Left renal pelvis (tissue), 4 donors: ENCODE measurements at places on chromosomes 7 and 10.

- DNase-seq, result no peak
Measured at GRCh38 chr10:116910910-116911309, 61.6 kb downstream of the ENO4 start.

GRCh38 chr7:2048006-2048405 lies 184.7 kb downstream of the MAD1L1 start:
- DNase-seq, result no peak

DNA sequence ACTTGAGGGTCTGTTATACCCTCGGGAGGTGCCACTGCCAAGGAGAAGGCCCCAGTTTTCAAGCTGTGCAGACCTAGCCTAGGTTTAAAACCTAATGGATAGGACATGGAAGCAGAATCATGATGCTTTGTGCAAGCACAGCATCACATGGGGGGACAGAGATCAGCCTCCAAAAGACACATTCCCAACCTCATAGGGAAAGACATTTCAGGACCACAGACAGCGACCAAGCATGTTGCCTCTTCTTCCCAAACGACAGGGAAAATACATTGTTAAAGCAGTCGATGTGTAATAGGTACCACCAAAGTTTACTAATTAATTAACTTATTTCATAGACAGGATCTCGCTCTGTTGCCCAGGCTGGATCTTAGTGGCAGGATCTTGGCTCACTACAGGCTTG lies 573.9 kb downstream of the TCERG1L start:
- DNase-seq, result peak; percentile 55

GRCh38 chr7:150556521-150557138 lies 10.6 kb upstream of the GIMAP4 start:
- no peak for DNase-seq

- peak; percentile 89 for DNase-seq
Measured at GRCh38 chr7:13920053-13920697, 69.3 kb downstream of the ETV1 start.

DNA sequence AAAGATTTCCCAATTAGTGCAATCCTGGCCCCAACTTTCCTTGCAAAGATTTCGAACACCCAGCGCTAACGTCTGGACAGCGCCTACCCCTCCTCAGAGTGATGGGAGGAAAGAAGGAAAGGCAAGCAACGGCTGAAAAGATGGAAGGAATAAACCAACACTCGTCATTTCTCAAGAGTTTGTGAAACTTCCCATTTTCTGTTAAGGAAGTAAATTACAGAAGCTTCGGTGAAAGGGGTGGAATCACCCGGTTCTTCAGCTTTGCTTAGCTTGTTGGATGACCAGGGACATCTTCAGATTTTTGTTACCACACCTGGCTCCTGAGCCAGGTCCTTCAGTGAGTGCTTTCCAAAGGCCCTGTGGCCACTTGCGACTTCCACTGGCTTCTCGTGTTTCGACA lies 313.1 kb downstream of the SKIDA1 start:
- no peak for DNase-seq

GRCh38 chr7:100200693-100201092 lies 19.1 kb upstream of the PVRIG start:
- no peak for DNase-seq

DNA sequence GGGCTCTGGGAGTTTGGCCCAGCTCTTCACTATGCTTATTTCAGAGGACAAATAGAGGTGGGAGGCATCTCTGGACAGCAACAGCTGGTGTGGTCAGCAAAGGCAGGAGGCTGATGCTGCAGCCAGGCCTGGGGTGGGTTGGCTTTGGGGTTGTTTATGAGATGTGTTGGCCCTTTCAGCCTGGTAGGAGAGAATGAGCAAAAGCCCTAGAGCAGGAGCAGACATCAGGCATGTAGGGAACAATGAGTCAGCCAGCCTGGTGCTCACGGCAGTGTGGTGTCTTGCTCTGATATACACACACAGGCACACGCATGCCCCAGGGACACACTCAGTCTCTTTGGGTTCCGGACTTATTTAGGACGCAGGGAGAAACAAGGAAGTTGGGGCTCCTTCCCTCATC lies 157.1 kb downstream of the PRKCQ start:
- DNase-seq, result no peak

DNA sequence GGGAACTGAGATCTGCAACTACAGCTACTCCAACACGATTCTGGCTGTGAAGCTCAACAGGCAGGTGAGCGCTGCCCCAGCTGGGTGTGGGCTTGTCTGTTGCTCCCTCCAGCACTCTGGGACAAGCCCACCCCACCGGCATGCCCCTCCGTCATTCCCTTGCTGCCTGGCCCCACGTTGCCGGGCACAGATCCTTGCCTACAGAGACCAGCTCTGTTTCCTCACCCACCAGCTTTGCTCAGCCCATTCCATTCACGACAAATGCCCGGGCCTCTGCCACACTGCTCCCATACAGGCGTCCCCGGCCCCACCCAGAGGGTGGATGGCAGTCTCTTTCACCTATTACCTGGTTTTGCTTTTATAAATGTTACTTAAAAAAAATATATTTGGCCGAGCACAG lies 24.6 kb downstream of the WIPI2 start:
- DNase-seq, result no peak

DNA sequence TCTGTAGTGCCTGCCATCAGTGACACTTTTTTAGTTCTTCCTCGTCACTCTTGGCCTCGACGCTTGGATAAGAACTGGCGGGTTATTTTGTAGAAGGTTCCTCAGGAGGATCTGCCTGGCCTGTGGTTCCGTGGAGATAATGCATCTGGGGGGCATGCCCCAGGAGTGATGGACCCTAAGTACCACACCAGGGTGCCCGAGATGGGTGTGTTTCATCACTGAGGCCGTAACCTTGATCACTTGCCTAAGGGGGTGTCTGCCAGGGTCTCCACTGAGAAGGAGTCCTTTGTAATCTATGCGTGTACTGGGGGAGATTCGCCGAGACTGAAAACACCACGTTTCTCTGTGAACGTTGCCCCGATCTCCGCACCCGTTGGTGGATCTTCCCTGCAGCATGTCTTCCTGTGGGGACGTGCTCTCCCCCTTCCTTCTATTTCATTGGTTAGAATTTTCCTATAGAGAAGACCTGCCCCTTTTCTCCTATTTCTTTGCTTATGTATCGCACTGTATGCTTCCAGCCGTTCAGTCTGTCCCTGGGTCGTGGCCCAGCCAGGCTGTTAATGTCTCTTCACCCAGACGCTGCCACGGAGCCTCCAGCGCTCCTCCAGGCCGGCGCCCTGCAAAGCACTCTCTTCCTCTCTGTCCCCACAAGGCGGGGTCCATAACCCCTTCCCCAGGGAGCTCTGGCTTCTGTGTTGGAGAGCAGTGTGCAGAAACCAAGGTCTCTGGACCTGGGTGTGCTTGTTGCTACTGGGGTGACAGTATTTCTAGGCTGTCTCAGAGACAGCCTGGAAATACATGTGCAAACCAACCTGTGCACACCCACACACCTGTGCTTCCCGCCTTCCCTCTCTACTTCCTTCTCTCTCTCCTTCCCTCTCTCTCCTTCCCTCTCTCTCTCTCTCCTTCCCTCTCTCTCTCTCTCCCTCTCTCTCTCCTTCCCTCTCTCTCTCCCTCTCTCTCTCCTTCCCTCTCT lies 14.4 kb upstream of the DPYSL4 start:
- DNase-seq, result no peak

- no peak for DNase-seq
Measured at GRCh38 chr10:33676606-33677339, 342.3 kb upstream of the NRP1 start.

GRCh38 chr7:13336227-13336626 lies 648.8 kb downstream of the ARL4A start:
- DNase-seq, result no peak

GRCh38 chr10:73655257-73655989 lies 406 bp downstream of the SYNPO2L start:
- no peak for DNase-seq

GRCh38 chr7:774161-775109 lies 47.4 kb upstream of the PRKAR1B start:
- DNase-seq, result no peak

GRCh38 chr10:73340121-73340520 lies 18.5 kb downstream of the CFAP70 start:
- DNase-seq, result no peak

- no peak for DNase-seq
Measured at GRCh38 chr10:93993782-93994437, at the start of gene PLCE1. Gene PLCE1, plus strand, starts transcription at chr10:93993931. Its CDS starts 37,116 bp downstream, at chr10:94031047.

DNA sequence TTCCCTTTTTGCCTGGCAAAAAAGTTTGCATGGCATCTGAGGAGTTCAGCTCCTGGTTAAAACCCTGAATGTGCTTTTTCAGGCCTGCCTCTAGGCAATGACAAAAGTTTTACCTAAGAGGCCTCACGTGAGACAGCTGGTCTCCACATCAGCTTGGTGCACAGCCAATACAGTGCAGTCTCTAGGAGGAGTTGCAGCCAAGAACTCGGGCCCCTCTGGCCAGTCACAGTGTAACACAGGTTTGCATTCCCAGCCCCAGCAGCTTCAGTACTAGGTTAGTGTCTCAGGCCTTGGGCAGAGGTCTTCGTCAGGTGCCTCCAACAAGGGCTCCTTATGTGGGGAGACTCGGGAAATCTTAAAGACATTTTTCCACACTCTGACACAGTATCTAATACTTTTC lies 771.7 kb downstream of the SORCS1 start:
- DNase-seq, result no peak

- no peak for DNase-seq
Measured at GRCh38 chr10:74118804-74119203, 31.8 kb downstream of the AP3M1 start.

- DNase-seq, result no peak
Measured at GRCh38 chr7:27182861-27183681, 2.0 kb downstream of the HOXA11 start.

DNA sequence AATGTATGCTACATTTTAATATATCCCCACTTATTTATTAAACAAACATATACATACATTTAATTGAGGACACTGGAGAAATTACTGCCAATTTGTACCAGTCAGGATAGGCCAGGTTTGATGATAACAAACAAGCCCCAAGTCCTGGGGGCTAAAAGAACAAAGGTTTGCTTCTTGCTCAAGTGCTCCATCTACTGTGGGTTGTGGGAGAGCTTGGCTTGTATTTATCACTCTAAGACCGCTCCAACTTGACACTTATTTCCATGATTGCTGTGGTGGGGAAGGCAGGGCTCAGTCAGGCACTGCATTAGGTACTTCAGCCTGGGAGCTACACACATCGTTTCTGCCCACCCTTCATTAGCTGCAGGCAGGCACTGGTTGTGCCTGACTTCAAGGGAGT lies 136.6 kb upstream of the ZNF32 start:
- no peak for DNase-seq

- no peak for DNase-seq
Measured at GRCh38 chr7:108234281-108234680, 104.1 kb upstream of the LAMB4 start.

DNA sequence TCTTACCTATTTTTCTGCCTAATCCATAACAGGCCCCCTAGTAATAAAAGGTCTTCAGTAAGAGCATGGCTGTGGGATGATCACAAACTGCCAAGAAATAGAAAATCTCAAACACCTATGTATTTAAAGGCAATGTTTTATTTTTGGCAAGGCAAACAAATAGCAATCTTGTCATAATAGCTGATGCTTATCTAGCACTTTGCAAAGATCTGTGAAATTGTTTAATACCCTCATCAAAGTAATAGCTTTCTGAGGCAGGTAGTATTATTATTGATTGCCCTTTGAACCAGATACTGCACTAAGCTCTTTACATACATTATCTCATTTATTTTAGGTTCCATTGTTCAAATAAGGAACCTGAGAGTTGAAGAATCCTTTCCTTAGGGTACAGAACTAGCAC lies 1.6 kb upstream of the CADPS2 start:
- DNase-seq, result no peak

- DNase-seq, result no peak
Measured at GRCh38 chr7:1187127-1187526, 27.1 kb upstream of the ZFAND2A start.

DNA sequence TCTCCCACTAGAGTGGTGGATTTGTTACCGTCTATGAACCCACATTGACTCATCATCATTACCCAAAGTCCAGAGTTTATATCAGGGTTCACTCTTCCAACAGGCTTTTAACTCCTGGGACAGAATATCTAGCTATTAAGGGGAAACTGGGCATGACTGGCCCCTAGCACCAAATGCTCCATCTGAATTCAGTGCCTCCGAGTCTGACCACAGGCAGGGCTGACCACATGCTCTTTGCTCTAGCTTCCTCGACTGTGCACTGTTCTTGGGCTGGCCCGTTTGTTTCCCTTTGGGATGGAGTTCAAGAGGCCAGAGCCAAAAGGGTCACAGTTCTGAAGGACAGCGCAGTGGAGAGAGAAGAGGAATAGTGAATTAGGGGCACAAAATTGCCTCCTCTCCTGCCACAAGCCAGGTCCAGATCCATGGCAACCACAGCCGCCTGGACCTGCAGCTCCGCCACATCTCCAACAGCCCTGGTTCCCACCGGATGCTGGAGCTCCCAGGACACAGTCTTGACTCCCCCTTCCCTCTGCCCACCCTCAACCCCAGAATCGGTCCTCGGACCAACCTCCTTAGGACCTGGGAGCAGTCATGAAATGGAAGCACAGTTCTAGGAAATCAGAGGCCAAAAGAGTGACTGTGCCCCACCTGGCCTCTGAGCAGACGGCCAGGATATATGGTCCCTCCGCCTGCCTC lies 16.2 kb downstream of the CAMK2G start:
- DNase-seq, result no peak

DNA sequence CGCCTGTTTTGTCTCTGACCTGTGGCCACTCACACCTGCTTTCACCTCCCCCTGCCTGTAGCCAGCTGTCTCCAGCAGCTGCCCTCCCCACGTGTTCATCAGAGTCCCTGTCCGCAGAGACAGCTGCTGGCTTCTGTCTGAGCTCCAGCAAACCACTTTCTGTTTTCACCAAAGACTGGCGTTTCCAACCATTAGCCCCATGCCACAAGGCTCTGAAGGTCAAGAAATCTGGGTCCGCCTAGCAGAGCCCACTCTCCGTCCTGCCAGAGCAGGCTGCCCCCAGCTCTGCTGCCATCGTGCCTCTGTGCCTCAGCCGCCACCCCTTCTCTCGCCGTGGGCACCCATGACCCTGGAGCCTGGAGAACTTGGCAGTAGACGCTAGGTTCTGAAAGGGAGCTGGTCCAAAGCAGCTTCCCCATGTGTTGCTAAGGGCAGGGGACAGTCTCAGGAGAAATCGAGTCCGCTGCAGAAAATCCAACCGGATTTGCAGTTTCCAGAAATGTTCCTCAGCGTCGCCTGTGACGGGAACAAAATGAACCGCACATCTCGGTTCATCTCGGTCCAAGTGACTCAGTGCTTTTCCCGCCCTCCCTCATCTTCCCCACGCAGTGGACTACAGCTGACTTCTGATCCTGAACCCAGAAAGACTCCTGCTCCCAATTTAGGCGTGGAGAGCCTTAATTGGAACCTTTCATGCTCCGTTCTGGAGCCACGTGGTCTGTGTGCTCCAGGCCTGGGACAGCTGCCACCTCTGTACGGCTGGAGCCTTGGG lies 28.0 kb downstream of the TMEM120A start:
- DNase-seq, result no peak

DNA sequence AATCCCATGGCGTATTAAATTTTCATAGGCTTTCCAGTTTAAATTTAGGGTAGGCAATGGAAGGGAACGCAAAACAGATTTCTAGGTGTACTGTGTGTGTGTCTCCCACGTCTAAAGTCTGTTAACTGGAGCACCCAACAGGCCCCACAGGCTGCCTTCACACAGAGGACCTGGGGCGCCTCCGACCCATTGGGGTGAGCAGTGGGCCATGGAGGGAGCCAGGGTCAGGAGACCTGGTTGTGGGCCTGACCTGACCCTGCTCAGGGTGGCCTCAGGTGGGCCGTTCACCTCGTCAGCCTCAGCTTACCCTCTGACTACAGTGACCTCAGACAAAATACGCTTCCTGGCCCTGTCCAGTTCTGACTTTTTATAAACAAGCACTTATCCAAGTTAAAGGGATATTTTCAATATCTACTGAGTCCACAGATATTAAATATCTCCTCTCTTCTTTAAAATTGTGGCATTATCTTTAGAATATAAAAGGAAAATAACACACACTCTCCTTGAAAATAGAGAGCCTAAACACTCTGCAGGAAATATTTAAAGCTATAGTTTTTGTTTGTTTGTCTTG lies 159.6 kb downstream of the EGFR start:
- DNase-seq, result no peak
